NCI-H2029 treated with DMSO at 0.1 percent for 48 hours (cell line): ENCODE measurements at places on chromosomes 6 and 20.

GRCh38 chr6:37454420-37455140, 21.6 kb downstream of the CMTR1 start:
- DNase-seq = no peak

DNA sequence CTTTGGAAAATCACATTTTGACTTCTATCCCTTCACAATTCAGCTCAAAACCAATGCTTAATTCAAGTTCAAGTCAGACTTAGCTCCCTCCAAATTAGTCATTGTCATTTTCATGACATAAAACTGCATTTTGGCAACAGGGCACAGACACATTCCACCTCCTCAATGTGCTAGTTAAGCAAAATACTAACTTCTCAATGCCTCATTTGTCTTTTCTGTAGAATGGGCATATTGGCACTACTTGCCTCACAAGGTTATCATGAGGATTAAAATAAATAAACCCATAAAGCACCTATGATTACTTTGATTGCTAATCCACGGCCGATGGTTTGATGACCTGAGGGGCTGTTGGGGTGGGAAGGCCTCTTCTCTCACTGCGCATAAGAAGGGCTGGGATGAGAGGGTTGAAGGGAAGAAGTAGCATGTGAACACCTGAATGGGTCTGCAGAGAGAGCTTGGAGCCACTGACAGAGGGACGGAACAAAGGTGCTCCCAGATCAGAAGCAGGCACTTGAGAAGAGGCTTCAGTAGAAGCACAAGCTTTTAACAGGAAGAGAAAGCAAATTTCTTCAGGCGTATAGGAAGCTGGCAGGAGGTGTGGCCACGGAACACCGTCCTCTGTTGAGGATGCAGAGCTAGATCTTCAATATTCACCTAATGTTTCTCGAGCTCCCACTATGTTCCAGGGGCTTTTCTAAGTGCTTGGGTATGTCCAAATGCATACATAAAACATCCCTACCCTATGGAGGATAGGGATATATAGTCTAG, 11.7 kb upstream of the TBC1D7 start:
- no peak for DNase-seq

GRCh38 chr6:7249391-7249790, 63.6 kb downstream of the SSR1 start:
- no peak for DNase-seq

DNA sequence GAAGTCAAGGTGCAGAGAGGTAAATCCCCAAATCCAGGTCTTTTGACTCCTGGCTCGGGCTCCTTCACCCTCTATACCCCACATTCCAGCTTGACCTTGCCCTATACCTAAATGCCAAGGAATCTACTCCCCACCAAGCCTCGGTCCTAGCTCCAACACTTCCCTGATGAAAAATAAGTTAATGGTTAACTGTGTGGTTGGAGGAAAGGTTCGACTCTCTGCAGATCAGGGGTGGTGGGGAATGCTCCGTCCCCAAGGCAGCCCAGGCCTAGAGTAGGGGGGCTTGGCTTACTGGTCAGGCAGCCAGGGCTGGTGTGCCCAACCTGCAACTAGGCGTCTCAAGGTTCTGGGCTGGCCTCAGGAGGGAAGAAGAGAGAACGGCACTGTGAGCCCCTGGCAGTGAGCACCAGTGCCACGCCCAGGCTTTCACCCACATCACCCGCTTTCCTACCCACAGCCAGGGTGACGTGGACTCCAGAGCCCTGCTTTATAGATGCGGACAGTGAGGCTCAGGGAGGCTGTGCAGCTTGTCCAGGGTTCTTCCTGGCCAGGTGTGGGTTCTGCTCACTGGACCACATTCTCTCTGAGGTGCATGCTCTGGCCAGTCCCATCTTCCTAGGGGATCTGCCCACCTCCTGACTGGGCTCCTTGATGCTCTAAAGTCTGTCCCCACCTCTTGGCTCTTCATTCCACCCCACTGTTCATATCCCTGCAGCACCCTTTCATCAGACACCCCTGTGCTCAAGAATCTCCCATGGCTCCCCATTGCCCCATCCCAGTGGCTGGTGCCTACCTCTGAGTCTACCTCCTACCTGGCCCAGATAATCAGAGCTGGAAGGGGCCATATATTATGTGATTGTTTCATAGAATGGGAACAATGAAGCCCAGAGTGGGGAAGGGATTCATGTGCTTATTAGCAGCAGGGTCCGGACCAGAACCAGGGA, 8.2 kb downstream of the SPDEF start:
- no peak for DNase-seq

- DNase-seq = no peak
Measured at GRCh38 chr20:9550871-9551270, 36.5 kb downstream of the LAMP5 start.

DNA sequence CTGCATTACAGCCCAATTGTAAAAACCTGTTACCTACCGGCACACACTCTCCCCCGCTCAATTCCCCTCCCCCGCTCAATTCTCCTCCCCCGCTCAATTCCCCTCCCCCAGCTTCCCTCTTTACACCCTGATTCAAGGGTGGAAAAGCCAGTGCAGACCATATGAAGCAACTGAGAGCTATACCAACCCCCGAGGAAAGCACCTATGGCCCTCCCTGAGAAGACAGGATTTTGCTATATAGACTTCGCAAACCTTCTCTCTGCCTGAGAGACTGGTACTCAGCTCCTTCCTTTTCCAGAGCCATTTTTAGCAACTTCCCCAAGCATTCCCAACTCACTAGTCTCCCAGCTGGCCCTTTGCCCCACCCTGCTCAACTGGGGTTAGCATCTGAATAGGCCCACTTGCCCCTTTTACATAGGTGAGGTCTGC, 7.6 kb downstream of the GNAS-AS1 start:
- DNase-seq = no peak

GRCh38 chr6:156450421-156450820, 326.8 kb upstream of the ARID1B start:
- no peak for DNase-seq

DNA sequence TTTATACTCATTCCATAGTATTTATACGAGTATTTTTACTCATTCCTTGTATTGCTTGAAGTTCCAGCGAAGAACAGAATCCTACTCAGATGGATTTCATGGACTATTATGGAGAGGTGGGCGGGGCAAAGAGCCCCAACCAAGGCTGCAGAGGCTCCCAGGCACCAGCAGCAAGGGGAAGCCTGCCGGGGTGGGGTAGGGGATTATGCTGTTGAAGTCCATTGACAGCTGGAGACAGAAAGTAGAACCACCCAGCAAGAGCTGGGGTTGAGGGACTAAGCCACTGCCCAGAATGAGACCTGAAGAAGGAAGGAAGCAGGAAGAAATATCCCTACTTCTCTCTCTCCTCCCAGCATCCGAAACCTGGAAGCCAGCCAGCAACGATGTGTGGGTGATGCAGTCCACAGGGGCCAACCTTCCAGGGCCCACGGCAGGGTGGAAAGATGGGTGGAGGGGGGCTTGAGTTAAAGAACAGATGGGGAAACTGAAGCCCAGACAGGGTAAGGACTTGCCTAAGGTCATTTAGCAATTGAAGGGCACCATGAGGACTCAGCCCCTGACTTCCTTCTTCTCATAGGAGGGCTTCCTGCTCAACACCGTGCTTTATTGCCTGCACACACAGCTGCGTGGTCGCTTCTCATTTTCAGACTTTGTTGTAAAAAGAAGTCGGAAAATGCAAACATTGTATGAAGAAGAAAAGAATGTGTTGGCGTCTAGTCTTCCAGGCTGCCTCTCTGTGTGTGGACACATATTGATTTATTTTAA, 18.3 kb upstream of the GTSF1L start:
- no peak for DNase-seq

- no peak for DNase-seq
Measured at GRCh38 chr6:109498936-109499335, 15.9 kb upstream of the ZBTB24 start.

GRCh38 chr20:19501476-19502115, 256.5 kb upstream of the RIN2 start:
- no peak for DNase-seq

DNA sequence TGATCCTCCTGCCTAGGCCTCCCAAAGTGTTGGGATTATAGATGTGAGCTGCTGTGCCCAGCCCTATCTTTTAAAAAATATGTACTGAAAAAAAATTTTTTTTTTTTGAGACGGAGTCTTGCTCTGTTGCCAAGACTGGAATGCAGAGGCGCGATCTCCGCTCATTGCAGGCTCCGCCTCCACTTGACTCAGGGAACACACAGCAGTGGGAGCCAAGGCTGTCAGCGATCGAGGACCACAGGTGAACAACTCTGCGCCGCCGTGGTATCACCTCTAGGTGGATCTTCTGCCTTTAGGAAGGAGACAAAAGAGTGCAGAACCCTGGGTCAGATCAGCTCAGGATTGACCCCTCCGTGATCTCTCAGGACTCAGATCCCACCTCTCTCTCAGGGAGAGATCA, 13.7 kb downstream of the RAET1E start:
- DNase-seq = no peak

GRCh38 chr6:136251394-136251793, 1.3 kb upstream of the MTFR2 start:
- DNase-seq = no peak

GRCh38 chr6:15283986-15284361, 38.1 kb downstream of the JARID2 start:
- DNase-seq = no peak

GRCh38 chr20:34468951-34469350, 47.3 kb upstream of the DYNLRB1 start:
- no peak for DNase-seq

DNA sequence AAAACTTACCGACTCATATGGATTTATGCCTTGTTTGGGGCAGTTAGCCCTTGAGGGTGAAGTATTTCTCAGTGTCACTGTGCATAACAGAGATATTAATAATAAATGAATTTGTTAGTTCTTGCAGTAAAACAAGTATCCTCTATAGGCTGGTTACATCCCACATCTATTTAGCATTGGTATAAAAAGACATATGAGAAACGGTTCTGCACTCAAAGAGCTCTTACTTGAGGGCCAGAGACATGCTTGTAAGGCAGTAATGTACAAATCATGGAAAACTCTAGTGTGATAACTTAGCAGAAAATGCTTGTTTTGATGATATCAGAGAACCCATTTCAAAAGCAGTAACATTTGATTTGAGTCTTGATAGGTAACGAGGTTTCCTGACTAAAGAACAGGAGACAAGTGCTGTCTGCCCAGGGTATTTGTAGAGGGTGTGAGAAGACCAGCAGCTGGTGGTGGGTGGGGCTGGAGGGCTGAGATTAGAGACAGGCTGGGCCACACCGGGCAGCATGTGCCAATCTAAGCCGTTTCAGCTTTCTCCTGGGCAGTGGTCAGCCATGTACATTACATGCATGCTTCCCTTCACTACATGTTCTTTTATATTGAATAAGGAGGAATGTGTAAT, 46.3 kb downstream of the TULP4 start:
- peak; percentile 20 for DNase-seq

GRCh38 chr6:38141716-38142115, 322.2 kb downstream of the ZFAND3 start:
- DNase-seq = no peak

GRCh38 chr6:36724514-36725390, 27.1 kb downstream of the RAB44 start:
- DNase-seq = peak; percentile 76

DNA sequence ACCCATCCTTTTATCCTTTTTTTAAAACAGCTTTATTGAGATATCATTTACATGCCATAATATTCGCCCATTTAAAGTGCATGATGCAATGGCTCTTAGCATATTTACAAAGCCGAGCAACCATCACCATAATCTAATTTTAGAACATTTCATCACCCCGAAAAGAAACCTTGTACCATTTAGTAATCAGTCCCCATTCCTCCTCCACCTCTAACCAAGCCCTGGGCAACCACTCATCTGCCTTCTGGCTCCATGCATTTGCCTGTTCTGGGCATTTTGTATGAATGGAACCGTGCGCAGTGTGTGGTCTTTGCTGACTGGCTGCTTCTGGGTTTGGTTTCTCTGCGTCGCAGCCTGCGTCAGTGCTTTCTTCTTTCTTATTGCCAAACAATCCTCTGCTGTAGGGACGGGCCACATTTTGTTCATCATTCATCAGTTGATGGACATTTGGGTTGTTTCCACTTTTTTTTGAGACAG, 10.2 kb upstream of the EEF1A2 start:
- DNase-seq = no peak

DNA sequence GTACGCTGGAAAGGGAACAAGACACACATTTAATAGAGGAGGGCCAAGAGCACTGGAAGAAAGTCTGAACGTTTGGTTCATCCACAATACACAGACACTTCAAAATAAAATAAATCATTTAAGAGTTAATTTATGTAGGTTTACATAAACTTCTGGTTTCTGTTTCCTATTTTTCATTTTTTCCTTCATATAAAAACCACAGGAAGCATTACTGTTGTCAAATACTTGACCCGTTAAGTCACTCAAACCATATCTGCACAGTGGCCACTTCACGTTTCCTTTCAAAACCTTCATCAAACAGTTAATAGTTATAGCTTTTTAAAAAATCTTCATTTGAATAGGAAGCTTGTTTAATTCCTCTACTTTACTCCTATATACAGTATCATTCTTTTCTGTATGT, 257.6 kb upstream of the THEMIS start:
- no peak for DNase-seq

GRCh38 chr6:131336596-131336995, 201.3 kb downstream of the AKAP7 start:
- DNase-seq = no peak

DNA sequence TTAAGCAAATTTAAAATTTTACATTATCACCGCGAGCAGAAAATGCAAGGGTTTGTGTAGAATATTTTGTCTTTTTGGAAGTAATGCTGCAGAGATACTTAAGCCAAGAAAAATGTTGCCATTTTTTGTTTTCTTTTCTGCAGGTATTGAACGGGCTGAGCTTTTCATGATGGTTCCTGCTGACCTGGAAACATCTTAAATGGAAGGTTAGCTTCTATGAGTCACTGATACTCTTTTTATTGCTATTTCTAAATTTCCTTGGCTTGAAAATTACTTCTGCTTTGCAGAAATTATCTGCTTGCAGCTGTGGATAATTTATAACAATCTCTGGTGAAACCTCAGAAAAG, 12.7 kb downstream of the SYTL3 start:
- DNase-seq = no peak

DNA sequence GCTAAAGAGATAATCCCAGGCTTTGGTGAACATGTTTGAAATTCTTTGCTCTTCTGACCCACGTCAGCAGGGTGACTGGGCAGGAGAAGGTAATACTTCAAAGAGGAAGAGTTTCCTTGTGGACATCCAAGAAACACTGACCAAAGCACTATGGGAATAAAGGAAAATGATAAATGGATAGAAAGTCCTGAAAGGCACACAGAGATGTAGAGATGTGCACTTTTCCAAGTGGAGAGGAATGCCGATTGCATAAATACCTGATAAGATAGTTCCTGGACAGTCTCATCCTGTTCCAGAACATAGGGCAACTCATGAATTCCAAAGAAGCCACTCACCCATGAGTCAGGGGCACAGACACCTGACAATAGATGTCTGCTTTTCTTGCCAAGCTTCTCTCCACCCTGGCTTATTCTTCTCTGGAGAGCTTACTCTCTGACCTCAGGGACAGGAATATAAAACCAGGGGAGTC, 191.3 kb upstream of the FOXA2 start:
- no peak for DNase-seq
